Anterior cingulate cortex (tissue), 58 donors: ENCODE measurements at places on chromosomes 7 and 10.

DNA sequence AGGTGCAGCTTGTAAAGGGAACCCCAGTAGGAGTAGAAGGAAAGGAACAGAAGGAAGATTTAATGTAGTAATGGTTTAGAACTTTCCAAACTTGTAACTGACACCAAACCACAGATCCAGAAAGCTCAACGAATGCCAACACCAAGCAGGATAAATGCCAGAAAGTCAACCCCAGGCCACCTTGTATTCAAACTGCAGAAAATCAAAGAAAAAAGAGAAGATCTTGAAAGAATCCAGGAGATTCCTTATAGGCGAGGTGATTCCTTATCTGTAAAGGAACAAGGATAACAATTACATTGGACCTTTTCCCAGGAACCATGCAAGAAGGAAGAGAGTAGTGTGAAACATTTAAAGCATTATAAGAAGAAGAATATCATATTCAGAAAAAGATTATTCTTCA lies 93.6 kb downstream of the NKX6-2 start:
- DNase-seq, result no peak

DNA sequence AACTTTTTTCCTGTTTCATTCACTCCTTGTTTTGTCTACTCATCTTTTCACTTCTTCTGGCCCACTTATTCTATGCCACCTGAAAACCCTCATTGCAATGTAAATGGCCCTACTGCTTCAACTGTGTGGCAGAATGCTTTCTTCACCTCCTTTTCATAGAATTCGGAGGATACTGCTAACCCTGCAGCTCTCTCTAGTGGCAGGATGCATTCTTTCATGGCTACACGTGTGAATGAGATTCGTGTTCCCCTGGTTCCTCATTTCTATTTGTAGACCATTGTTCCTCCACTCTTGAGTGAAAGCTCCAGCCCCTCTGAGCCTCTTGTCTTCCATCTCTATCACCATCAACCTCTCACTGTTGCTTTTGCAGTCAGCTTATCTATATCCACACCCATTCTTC lies 20.9 kb upstream of the CYP26C1 start:
- no peak for DNase-seq

DNA sequence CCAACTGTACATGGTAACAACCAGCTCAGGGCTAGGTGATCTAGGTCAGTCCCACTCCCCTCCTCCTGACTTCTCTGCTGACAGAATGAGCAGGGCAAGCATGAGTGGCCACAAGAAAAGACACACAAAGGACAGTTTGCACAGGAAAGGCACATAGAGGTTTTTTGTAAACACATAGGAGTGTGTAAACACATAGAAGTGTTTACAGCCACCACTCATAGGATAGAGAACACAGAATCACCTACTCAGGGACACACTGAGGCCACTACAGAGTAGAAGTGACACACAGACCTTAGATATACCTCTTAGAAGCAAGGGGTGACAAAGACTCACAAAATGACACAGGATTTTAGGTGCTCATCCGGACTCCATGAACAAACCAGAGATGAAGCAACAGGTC lies 19.0 kb downstream of the NUDCD3 start:
- DNase-seq, result no peak

DNA sequence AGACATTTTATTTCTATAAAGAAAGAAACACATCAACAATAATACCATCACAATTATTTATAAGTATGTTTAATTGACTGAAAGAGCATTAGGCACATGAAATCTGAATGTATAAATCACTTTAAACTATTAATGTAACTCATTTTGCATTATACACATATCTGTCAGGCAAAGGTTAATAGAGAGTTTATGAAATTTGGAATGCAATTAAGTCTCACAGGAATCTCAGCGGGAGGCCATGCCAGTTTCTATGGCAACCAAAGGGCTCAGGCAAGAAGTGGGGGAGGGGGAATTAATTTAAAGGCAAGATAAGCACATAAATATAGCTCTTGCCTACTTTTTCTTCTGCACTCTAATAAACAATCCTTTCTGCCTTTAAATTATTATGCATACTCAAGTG lies 152.6 kb downstream of the SLC16A9 start:
- no peak for DNase-seq

DNA sequence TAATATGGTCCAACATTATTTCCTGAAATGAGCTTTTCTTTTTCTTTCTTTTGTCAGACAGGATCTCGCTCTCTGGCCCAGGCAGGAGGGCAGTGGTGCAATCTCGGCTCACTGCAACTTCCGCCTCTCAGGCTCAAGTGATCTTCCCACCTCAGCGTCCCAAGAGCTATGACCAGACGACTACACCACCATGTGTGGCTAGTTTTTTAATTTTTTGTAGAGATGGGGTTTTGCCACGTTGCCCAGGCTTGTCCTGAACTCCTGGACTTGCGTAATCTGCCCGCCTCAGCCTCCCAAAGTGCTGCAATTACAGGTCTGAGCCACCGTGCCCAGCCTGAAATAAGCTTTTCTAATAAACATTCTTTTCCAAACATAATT lies 48.6 kb downstream of the CUL2 start:
- DNase-seq, result no peak

GRCh38 chr7:1022801-1023465 lies 21.4 kb upstream of the GPR146 start:
- no peak for DNase-seq

DNA sequence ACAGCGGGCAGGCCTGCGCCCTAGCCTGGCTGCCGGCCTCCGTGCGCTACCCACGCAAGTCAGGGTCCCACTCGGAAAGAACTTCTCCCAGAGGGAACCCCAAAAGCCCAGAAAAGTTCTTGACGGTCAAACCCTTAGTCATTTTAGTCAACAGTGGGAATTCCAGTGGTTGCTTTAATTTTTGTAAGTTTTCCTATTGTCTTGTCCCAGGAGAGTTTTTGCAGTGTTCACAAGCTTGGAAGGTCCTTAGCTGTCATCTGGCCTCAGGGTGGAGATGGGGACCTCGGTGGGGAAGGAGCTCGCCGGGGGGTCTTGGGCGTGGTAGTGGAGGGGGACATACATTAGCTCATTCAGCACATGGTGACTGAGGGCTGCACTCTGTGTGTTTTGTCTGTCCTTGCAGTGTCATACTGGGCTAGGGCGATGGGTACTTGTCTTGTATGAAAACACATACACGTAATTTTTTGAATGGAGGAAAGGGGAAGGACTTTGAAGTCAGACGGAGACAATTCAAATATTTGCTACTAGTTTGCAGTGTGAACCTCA lies 736 bp downstream of the MINDY4 start:
- DNase-seq, result no peak

GRCh38 chr7:44308596-44309270 lies 16.7 kb downstream of the CAMK2B start:
- no peak for DNase-seq

DNA sequence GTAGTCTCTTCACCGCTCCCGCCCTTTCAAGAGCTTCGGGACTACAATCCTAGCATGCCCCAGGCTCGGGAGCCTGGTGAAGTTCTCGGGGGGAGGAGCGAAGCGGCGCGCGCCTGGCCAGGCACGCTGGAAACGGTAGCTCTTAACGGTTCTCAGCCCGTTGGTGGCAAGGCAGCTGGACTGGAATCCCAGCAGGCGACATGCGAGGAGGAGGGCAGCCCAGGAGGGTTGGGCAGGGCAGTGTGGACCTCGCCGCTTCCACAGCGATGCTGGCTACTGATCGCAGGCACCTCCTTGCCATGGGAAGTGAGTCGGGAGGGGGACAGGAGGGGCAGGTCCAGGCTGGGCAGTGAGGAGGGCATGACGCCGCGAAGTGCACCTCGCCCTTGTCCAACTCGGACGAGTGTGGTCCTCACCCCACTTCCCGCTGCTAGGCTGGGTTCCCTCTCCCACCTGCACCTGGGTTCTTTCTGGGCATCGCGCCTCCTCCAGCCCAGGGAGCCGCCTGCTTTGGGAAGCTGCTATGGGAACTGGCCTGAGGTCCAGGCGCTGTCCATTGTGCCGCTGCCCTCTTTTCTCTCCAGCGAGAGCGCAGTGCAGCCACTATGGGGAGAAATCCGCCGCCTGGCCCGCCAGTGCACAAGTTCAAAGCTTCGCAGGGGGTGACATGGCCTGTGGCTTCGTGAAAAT lies 367.8 kb upstream of the NUPR2 start:
- DNase-seq, result no peak

DNA sequence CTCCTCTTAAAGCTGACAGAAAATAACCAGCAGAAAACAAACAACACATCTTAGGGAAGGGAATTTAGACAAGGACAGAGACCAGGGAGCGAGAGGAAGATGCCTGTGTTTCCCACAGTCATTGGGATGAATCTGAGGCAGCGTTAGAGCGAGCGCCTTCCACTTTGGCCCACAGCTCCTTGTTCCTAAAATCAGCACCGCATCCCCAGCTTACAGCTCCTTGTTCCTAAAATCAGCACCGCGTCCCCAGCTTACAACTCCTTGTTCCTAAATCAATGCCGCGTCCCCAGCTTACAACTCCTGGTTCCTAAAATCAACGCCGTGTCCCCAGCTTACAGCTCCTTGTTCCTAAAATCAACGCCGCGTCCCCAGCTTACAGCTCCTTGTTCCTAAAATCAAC lies 593.3 kb downstream of the PTPRN2 start:
- DNase-seq, result no peak

GRCh38 chr10:23422003-23422411 lies 16.9 kb upstream of the OTUD1 start:
- DNase-seq, result no peak

DNA sequence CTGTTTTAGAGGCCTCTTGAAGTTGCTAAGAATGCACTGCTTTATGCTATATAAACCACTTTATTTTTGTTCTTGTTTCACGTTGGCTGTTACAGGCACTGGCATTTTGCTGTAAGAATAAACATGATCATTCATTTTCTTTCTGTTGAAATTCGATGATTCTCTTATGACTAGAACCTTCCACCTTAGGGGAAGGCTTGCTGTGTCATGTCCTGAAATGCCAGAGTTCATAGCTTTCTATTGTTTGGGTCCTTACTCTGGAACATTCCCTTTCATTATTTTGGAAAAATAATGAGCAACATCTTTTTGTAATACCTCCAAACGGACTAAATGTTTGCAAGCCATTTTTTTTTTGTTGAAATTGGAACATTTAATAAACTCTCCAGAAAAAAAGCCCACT lies 495.1 kb upstream of the POT1 start:
- no peak for DNase-seq

- DNase-seq, result no peak
Measured at GRCh38 chr10:124339119-124340032, 79.3 kb downstream of the OAT start.

DNA sequence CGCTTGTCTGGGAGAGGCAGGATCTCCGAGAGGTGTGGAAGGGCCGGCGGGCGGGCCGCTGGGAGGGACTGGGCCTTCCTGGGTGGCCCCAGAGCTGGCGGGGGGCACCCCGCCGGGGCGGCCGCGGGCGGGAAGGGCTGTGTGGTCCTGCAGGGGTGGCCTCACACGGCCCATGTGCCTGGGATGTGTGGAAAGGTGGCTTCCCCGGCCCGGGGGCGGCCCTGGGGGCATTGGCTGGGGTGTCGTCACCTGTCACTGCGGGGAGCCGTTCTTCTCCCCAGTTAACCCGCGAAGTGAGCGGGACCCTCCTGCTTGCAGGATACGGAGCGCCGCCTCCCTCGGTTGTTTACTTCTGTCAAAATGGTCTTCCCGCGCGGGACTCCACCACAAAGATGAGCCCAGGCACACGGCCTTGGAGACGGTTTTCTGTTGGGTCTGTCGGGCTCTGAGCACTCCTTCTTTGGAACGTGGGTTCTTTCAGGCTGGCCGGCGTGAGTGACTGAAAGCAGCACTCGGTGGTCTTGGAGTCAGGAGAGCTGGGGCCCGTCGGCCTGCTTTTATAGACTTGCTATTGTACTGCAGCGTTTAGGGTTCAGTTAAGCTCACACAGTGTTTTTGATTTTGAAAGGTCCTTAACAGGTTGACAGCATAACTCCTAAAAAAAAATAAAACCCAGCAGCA lies 700 bp downstream of the SMC3 start:
- DNase-seq, result peak; percentile 63

DNA sequence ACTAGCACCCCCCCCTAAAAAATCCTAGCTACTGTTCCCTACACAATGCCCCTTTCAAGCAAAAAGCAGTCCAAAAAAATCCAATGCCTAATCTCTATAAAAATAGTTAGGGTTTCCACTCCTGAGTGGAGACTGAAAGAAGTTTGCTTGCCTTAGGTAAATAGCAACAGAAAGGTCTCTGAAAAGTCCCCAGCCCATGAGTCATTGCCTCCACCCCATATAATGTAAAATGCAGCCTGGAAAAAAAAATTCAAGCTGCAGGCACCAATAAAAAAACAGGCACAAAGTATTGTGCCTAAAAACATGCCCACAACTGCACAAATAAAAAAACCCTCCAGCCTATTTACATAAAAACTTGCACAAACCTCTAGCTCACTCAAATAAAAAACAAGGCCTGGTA lies 47.5 kb downstream of the ZNF680 start:
- no peak for DNase-seq

DNA sequence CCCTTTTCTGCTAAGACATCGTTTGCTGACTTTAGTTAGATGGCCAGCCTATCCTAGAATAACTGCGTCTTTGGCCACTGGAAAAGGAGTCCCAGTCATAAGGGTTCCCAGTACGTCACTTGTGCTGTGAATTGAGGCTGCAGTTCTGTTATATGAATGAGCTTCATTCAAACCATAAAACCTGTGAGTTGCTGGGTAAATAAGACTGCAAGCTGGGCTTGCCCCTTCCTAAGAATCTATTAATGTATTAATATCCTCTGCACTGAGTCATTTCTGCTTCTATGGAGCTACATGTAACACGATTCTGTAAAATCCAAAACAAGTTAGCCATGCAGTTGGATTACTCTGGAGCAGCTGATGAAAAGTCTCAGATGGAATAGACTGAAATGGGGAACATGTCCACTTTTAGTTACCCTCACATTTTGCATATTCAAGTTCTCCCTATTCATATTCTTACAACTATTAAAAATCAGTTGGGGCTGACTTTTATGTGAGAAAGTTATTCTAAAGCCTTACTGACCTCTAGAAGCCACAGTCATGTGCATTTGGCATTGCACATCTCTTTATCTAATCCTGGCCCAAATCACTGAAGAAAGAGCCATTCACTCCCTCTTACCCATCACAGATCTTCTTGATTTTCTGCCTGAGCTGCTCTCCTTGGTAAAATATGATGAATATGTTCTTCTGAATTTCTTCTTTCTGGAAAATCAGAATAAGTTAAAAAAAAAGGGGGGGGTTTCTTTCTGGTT lies 41.8 kb upstream of the TMEM213 start:
- DNase-seq, result no peak

GRCh38 chr10:121788717-121789116 lies 139.1 kb downstream of the ATE1 start:
- no peak for DNase-seq

DNA sequence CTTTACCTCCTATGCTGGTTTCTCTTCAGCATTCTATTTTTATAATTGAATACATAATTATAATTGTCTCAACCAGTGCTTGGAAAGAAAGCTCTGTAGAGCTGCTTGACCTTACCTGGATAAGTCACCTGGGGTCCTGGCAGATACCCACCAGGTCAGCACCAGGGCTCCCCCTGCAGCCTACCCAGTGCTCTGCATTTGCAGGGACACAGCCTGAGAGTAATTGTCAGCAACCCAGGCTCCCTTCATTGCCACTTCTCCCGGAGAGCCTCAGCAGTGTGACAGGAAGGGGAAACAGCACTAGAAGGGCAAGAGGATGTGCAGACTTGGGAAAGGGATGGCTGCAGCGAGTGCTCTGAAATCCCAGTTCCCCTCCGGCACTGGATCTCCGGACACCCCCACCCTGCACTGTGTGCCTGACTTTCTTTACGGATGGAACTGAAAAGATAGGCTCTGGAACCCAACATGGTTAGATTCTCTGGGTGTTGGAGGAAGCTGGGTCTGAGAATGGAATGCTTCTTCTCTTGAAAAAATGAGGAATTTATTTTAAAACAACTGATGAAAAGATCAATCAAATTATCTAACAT lies 11.4 kb upstream of the PAX4 start:
- no peak for DNase-seq
